ENCODE measurements at places on chromosomes 2 and 18. TPM values are rescaled to one million over a fixed set of nuclear protein-coding genes. Genes with fewer than 3 reads are reported as not detected.
A peak's percentile ranks its signal among the peaks of the same experiment; 100 is the strongest.

- peak overlapping the region; percentile 90 for H3K27ac ChIP-seq
- H3K4me1 ChIP-seq: peaks cover 24% of the 10 kb centered on the region
- DNase-seq: no peak
Observed at GRCh38 chr2:84458551-84459017, 496 bp downstream of the SUCLG1 start.

GRCh38 chr2:85110991-85111560 lies 22.1 kb upstream of the TCF7L1 start:
- no peaks in the 10 kb centered on the region for H3K36me3 ChIP-seq
- no peak overlapping the region for H3K27ac ChIP-seq
- no peaks in the 10 kb centered on the region for H3K4me1 ChIP-seq
- H3K27me3 ChIP-seq: no peaks in the 10 kb centered on the region

The PLA2R1 gene
- not detected for total RNA-seq

- H3K36me3 ChIP-seq: no peaks in the 10 kb centered on the region
- no peak overlapping the region for H3K27ac ChIP-seq
- DNase-seq: no peak
- H3K4me3 ChIP-seq: no peak overlapping the region
Observed at GRCh38 chr18:78323453-78324197, 656.0 kb upstream of the SALL3 start.

The CYBRD1 gene
- 1.2 TPM for total RNA-seq
